ENCODE measurements at places on chromosomes 2 and 18. TPM values are rescaled to one million over a fixed set of nuclear protein-coding genes. Genes with fewer than 3 reads are reported as not detected.

GRCh38 chr2:236444187-236444586, 125.4 kb upstream of the ACKR3 start:
- ATAC-seq: no peak

The HRH4 gene
- total RNA-seq: not detected

- no peak for ATAC-seq
Measured at GRCh38 chr2:8452979-8453903, 228.6 kb upstream of the ID2 start.

The TLX2 gene
- total RNA-seq: 2.0 TPM

GRCh38 chr18:12571630-12572029, 86.3 kb downstream of the SPIRE1 start:
- no peak for ATAC-seq

- ATAC-seq: no peak
Measured at GRCh38 chr2:86562485-86562921, 740 bp downstream of the CHMP3 start.

- no peak for ATAC-seq
Measured at GRCh38 chr18:68282232-68282631, 432.7 kb downstream of the TMX3 start.

GRCh38 chr2:10246831-10247230, 55.9 kb upstream of the HPCAL1 start:
- no peak for ATAC-seq

The LRP2 gene
- total RNA-seq: under 0.01 TPM

The POTEF gene
- total RNA-seq: 0.25 TPM

The RBM45 gene
- total RNA-seq: 14.6 TPM

DNA sequence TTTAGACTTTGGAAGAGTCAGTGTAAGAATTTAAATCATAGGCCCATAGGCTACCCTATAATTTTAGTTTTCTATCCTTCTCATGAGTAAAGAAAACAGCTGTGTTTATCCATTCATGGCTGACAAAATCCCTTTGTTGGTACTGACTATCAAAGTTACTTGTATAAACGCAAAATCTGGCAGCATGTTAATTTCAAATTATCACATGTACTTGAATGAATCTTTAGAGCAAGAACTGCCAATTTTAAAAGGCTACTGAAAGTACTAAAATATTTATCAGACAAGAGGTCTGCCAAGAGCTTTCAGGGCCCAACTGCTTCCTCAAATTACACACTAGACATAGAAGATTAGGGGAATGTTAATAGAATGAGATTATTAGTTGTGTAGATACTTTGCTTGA, 66.6 kb downstream of the MYL12B start:
- ATAC-seq: no peak

DNA sequence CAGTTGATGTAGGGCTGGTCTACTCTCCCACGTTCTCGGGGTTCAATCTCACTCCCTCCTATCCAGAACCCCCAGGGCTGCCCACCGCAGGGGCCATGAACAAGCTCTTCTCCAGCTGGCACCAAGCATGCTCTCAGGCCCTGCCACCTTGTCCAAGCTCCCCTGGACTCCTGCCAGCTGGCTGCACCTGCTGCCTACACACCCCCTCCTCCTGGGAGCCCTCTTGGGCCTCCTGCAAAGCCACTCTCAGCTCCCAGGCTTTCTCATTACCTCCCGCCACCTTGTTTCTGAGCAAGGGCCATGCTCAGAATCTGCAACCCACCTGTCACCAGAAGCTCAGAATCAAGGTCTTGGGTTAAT, 56.0 kb downstream of the HDAC4 start:
- no peak for ATAC-seq

The KLHL41 gene
- 0.43 TPM for total RNA-seq

The C18orf32 gene
- 101 TPM for total RNA-seq

DNA sequence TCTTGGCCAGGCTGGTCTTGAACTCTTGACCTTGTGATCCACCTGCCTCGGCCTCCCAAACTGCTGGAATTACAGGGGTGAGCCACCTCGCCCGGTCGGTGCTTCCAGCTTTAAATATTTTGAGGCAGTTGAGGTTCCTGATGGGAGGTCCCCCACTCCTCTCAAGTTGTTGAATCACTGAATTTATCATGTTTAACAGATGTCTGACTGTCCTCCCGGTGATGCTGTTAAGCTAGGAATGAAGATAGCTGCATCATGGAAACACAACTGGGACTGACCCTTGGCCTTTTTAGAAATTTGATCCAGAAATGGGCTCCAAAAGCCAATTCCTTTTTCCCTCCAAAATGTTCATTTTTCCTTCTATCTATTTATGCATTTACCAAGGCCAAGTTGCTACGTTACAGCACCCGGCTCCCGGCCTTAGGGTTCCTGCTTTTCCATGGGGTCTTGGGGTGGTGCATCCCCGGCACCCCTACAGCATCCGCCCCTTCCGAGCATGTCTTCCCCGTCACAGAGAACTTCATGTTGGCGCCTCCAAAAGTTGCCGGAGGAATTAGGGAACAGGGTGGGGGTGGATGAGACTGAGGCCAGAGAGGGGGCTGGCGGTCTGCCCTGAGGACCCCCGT, 43.9 kb downstream of the PAX8 start:
- ATAC-seq: no peak

DNA sequence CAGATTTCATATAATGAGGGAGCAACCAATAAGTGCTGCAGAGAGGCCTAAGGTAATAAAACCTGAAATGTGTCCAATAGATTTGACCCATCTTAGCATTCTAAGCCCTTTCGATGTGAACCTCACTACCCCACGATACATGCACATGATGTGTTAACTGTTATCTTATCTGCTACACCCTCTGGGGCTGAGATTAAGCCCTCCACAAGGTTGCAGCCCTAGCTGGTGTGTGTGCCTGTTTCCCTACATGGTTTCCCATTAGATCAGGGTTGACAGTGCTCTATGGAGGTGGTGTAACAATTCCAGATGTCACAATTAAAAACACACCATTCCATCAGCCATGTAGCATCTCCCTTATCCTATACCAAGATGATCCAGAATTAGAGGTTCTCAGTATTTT, 68.9 kb upstream of the THSD7B start:
- ATAC-seq: no peak

DNA sequence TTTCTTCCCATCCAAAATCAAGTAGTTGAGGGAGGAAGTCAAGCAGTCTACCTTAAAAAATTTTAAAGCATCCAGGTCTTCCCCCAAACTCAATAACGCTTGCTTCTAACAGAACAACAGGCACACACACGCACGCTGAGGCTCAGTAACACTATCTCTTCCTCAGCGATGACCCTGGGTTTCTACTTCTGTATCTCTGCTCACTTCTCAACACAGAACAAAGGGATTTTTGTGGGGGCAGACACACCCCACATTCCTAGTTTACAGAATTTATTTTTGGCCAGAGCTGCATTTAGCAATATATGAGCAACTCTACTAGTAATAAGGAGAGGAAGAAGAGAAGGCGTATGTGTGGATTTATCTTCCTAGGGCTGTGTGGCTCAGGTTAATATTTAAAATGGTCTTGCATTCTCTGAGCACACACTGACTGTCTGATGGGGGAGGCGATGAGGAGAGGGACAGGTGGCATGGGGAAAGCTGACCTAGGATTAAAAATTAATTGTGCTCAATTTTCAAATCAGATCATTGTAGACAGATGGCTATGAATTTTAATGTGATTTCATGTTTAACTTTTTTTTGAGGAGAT, 71.3 kb upstream of the PPM1B start:
- ATAC-seq: no peak

The CCL20 gene
- 0.44 TPM for total RNA-seq

GRCh38 chr18:70973626-70974025, 684.8 kb downstream of the SOCS6 start:
- no peak for ATAC-seq

The LOXL3 gene
- 29.3 TPM for total RNA-seq

DNA sequence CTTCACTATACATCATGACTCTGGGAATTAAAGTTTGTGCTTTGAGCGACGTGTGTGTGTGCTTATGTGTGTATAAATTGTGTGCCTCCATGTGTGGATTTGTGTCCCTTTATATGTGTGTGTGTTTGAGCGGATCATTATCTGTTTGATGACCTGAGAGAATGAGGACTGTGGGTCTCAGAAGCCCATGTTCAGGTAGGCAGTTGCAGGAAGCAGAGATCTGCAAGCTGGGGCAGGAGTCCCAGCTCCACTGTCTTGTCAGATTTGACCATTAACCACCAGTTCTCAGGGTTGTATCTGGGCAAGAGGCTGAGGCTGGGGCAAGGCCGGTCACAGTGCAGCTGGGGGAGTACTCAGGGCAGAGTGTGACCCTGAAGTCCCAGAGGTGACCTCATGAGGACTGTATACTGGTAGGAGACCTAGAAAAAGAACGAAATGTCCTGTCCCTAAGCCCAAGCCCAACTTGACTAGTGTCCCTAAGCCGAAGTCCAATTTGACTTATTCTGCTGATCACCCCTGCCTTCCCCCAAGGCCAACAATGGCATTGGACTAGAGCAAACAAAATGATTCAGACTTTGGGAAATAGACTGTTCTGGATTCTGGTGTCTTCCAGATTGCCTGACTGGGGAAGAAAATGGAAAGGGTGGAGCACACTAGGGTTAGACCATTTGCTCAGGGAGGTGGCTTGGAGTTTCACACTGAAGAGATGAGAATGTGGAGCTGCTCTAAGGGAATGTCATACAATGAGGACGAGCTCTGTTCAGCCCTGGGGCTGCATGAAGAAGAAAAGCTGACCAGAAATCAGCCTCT, 28.1 kb downstream of the RHOB start:
- no peak for ATAC-seq

- peak; percentile 92 for ATAC-seq
Measured at GRCh38 chr2:71596011-71596410, 142.7 kb downstream of the DYSF start.

GRCh38 chr2:151670346-151670745, 63.9 kb downstream of the NEB start:
- no peak for ATAC-seq

DNA sequence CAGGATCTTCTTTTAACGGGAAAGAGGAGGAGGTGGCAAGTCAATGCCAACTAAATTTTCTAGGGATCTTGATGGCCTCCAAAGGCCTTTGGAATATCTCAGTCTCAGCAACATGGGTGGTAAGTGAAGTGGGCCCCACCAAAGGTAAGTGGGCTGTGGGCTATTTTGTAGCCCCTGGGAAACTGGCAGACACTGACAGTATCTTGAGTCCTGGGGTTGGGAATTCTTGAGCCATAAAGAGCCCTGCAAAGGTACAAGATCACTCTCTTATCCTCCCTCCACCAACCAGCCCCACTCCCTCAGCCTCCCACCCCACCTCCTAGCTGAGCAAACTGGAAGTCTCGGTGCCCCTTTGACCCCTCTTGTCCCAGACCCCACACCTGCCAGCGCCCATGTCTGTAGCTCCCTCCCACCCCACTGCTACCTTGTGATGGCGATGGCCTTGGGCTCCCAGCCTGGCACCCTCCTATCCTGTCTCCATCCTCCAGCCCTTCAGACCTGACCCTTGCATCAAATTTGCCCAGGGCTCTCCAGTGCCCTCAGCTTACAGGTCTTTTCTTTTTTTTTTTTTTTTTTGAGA, 8.5 kb downstream of the ATP6V1B1 start:
- ATAC-seq: no peak

GRCh38 chr2:60675301-60675700, 80.8 kb upstream of the PAPOLG start:
- no peak for ATAC-seq

The KDM3A gene
- total RNA-seq: 28.4 TPM
